Substantia nigra (tissue), 51 donors: ENCODE measurements at places on chromosomes 1 and 21.
A peak's percentile ranks its signal among the peaks of the same experiment; 100 is the strongest.

GRCh38 chr1:186899577-186899976 is 70.8 kb downstream of the PLA2G4A start:
- DNase-seq: no peak

- DNase-seq: no peak
These were observed 100.5 kb upstream of the ESRRG start for GRCh38 chr1:216823731-216824130.

DNA sequence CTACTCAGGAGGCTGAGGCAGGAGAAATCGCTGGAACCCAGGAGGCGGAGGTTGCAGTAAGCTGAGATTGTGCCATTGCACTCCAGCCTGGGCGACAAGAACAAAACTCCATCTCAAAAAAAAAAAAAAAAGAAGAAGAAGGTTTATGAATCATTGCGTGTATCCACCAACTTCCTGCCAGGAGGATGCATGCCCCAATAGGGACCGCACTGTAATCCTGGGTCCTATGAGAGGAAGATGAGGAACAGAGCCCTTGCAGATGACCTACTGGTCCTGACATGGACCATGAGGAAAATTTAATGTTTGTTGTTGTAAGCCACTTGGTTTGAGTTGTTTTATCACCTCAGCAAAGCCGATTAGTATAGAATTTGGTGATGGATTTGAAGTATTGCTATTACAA is 56.7 kb downstream of the PTGS2 start:
- no peak for DNase-seq

DNA sequence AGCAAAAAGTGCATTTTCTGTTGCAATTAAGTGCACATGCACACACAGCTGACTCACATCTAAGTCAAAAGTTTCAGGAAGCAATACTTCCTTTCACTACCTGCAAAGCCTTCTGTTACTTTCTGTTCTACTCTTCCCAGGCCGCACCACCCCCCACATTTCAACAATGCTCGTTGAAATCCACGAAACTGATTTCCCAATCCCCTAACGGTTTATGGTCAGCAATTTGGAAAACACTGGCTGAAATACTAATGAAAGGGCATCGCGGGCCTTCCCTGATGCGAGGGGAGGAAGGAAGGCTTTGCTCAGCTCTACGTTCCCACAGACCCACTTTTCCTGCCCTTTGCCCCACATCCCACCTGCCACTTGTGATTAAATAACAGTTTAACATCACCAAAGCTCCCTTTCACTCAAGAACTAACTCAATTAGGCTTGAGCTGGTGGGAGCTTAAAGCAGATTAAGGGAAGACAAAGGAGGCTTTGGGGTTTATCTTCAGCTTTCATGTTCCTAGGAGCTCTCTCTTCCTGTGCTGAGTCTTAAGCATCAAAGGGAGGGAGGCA is 243.2 kb upstream of the RAB4A start:
- DNase-seq: no peak

- no peak for DNase-seq
These were observed 83.7 kb upstream of the BCL10 start for GRCh38 chr1:85359874-85360721.

- DNase-seq: no peak
These were observed 59.8 kb upstream of the PLA2G4A start for GRCh38 chr1:186768906-186769305.

- peak; percentile 70 for DNase-seq
These were observed 6.1 kb upstream of the GATAD2B start for GRCh38 chr1:153928791-153929341.

GRCh38 chr1:244209955-244210354 is 158.9 kb downstream of the ZBTB18 start:
- DNase-seq: no peak

DNA sequence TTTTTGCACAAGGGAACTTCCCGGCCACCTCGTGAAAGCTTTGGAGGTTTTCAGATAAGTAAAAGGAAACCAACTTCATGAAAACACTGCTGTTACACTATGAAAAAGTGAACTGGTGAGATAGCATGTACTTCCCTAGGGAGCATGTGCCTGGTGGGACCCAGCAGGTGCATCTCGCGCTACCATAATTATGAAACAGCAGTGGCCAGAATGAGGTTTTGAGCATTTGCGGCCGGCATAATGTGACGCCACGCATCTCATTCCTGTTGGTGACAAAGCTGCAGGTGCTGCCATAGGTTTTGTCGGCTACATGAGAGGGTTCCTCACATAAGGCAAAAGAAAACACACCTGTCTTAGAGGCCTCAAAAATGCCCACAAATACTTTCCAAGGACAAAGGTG is 1.7 kb downstream of the KRTAP10-3 start:
- DNase-seq: no peak

- DNase-seq: no peak
These were observed 16.9 kb upstream of the IFI16 start for GRCh38 chr1:158992787-158993312.

DNA sequence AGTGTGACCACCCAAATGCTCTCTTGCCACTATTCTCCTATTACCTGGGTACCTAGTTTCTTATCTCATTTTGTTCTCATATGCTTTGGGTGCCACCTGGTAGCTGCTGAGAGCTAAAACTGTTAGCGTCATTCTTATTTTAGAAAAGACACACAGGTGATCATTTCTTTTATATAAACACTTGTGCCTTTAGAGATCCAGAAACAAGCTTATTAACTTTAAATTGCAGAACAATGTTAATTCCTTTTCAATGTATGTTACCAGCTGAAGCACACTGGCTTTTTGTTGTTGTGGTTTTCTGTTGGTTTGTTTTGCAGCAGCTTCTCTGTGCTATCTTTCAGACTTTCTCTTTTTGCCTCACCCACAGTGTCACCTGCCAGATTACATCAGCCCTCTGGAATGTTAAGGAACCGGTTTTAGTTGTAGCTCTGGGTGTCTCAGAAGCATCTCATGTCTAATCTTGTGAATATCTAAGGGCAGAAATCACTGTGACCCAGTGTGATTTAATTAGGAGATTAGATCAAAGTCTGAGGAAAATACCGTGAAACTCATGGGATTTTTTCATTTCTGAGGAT is 43.4 kb upstream of the SLC19A2 start:
- DNase-seq: no peak

DNA sequence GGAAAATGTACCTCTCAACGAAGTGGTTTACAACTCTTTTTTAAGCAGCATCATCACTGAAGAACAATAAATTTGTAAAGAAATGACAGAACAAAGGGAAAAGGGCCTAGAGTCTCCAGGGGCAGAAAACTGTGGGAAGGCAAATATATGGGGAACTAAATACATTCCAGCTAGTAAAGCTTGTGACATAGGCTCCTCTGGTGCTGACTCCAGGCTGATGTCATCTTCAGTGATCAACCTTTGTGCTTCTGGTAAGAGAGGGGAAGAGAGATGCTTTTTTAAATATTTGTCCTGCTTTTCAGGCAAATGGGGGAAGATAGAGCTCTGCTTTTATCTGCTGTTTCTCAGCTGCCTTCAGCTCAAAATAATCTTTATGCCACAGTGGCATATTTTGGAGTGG is 323.2 kb downstream of the LRRIQ3 start:
- DNase-seq: no peak

DNA sequence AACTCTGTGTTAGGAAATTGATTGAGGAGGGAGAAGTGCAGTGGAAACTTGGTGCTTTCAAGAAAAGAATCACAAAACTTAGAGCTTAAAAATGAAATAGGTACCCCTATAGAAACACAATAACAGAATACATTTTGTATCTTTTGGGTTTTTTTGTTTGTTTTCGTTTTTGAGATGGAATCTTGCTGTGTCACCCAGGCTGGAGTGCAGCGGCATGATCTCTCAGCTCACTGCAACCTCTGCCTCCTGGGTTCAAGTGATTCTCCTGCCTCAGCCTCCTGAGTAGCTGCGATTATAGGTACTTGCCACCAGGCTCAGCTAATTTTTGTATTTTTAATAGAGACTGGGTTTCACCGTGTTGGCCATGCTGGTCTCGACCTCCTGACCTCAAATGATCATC is 51.5 kb upstream of the RAVER2 start:
- DNase-seq: no peak

DNA sequence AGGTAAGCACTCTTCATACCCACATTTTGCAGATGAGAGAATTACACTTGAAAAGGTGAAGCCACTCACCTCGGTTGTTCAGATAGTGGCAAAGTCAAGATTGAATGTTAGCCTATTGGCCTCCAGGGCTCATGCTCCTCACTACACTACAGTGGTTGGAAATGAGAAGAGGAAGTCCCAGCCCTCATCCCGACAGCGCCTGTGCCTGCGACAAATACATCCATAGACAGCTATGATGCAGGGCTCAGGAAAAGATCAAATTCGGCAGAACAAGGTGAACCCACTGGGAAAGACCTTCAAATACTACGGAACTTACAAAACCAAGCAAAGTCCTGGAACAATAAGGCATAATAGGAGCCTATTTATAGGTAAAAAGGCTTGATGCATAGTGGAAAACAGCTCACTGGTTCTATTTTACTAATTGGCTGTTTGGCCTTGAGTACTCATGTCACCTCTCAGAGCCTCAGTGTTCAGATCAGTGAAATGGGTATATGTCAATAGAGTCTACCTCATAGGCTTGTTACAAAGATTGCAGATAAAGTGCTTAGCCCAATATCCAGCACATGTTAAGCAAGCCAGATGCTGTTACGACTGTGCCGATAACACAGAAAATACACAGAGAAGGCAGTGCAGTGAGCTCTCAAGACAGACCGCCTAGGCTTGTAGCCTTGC is 3.5 kb downstream of the SPOCD1 start:
- DNase-seq: no peak

DNA sequence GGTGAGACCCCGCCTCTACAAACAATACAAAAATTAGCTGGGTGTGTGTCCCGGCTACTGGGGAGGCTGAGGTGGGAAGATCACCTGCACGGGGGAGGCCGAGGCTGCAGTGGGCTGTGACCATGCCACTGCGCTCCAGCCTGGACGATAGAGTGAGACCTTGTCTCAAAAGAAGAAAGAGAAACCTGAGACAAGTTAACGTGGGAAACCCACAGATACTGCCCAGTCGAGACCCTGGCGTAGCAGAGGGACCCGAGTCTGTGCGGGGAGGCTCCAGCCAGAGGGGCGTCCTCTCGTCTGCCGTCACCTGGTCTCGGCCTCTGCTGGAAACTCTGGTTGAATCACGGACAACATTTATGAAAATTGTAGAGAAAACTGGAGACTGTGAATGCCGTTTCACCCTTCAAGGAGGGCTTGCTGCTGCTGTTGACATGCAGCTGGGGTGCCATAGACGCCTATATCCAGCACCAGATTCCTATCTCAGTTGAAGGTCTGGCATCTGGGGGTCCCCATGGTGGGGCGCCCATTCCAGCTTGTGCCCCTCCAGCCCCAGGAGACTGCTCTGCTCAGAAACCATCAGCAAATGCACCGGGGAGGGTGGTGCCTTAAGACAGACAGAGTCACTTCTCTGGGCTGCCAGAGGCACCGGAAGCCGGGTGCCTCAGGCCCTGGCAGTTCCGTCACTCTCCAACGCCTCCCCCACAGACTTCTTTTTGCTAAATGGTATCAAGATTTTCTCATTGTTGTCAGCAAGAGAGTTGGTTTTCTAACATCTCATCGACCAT is 13.6 kb upstream of the CDK11B start:
- DNase-seq: no peak

DNA sequence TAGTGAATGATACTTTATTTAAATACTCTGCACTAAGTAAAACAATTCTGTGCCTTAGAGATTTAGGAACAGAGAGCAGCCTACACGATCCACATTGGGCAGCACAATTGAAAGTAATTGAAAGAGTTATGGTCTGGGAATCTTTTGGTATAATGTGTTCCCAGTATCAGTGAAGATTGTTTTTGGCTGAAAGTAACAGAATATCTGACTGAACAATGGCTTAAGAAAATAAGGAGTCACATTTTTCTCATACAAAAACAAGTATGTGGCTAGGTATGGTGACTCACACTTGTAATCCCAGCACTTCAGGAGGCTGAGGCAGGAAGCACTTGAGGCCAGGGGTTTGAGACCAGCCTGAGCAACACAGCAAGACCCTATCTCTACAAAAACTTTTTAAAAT is 306.2 kb downstream of the NFIA start:
- no peak for DNase-seq

GRCh38 chr1:15353839-15354579 is 55.7 kb upstream of the EFHD2 start:
- no peak for DNase-seq

DNA sequence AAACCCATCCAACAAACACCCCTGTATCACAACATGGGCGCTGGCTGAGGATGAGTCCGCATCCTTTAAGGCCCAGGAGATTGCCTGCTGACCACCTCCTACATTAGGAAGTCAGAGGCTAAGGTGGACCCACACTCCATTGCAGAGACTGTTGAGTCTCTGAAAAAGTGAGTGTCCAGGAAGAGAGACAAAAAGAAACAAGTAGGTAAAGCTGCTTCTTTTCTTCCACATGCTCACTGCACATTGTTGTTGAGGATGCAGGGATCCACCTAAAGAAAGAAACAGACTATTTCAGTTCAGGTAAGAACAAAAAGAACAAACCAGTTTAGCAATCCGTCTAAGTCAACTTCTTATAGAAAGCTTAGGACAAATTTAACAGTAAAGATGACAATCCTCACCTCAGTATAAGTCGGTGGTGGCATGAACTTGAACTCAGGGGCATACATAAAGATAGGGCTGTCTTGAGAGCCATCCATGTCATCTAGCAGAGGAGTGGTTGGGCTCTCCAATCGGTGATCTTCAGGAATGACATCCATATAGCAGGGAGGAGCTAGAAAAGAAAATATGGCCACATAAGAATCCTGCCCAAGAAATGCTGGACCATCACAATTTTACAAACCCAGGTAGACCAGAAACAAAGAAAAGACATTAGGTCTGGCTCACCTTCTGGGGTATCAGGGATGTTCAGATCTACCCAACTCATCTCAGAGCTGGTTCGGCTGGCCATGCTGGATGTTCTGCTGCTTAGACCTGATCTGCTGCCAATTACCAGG is 2.6 kb downstream of the TXNIP start:
- no peak for DNase-seq

GRCh38 chr1:66271216-66271903 is 262.6 kb upstream of the SGIP1 start:
- no peak for DNase-seq

- DNase-seq: no peak
These were observed 73.1 kb downstream of the MATN1 start for GRCh38 chr1:30650038-30650967.

GRCh38 chr1:90356991-90357390 is 360.1 kb downstream of the BARHL2 start:
- no peak for DNase-seq
